Activated T-cell treated with anti-CD3 and anti-CD28 coated beads, Interleukin-2, amount 50 U/mL, for 72 hours (primary cell): ENCODE measurements at places on chromosomes 2 and 18. TPM values are rescaled to one million over a fixed set of nuclear protein-coding genes. Genes with fewer than 3 reads are reported as not detected.

PLEK gene
- 2.4 TPM for total RNA-seq

TMEM169 gene
- total RNA-seq = 1.6 TPM

NT5DC4 gene
- 1.2 TPM for total RNA-seq

CRYGC gene
- not detected for total RNA-seq

DNAH6 gene
- total RNA-seq = 1.5 TPM

CYP26B1 gene
- not detected for total RNA-seq

CDK15 gene
- total RNA-seq = not detected

GRCh38 chr2:177921726-177922125 is 150.9 kb downstream of the PDE11A start:
- H3K27me3 ChIP-seq = peaks cover 2% of the 10 kb centered on the region
- H3K4me3 ChIP-seq = no peak overlapping the region
- no peaks in the 10 kb centered on the region for H3K4me1 ChIP-seq

- no peak overlapping the region for H3K27ac ChIP-seq
- H3K4me1 ChIP-seq = peaks cover 14% of the 10 kb centered on the region
- no peak for DNase-seq
- H3K27me3 ChIP-seq = peaks cover 15% of the 10 kb centered on the region
These were observed 72.4 kb downstream of the ZEB2 start for GRCh38 chr2:144447535-144447934.

GRCh38 chr2:239369631-239370161 is 31.1 kb downstream of the HDAC4 start:
- peaks cover 7% of the 10 kb centered on the region for H3K36me3 ChIP-seq
- no peaks in the 10 kb centered on the region for H3K27me3 ChIP-seq
- no peak overlapping the region for H3K4me3 ChIP-seq

DNA sequence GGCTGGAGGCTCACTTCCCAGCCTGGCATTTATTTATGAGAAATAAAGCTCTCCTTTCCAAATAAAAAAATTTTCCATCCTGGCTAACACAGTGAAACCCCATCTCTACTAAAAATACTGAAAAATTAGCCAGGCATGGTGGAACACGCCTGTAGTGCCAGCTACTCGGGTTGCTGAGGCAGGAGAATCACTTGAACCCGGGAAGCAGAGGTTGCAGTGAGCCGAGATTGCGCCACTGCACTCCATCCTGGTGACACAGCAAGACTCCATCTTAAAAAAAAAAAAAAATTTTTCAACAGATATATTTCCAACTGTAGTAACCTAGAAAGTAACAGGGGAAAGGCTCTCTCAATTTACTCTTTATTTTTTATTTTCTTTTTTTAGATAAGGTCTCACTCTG is 6.1 kb upstream of the PCBP1 start:
- peaks cover 25% of the 10 kb centered on the region for H3K36me3 ChIP-seq
- peaks cover 67% of the 10 kb centered on the region for H3K4me1 ChIP-seq
- no peak for DNase-seq
- no peaks in the 10 kb centered on the region for H3K27me3 ChIP-seq
- peak overlapping the region; percentile 92 for H3K27ac ChIP-seq

DNA sequence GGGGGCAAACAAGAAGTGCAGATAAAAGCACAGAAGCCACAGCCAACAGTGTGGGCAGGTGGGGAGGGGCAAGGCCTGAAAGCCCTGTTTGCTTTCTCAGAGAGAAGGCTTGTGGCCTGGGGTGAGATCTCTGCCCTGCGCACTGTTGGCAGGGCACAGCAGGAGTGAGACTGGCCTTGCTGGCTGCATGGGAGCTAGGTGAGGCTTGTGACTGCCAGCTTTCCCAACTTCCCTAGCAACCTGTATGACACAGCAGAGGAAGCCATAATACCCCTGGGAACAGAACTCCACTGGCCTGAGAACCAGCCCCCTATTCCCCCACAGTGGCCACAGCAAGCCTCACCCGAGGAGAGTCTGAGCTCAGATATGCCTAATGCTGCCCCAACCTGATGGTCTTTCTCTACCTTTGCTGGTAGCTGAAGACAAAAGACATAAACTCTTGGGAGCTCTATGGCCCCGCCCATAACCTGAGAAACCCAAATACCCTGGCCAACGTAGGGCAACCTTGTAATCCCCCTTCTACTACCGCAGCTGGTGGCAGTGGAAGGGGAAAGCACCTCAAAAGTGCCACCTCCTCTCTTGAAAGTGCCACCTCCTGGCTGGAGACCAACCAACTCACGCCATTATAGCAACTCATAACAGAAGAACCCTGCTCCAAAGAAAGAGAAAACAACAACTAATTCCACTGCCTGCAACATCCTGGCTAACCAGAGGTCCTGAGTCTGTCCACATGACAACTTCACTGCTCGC is 44.4 kb downstream of the LCT start:
- no peak overlapping the region for H3K27ac ChIP-seq
- H3K4me1 ChIP-seq = peaks cover 48% of the 10 kb centered on the region

DNA sequence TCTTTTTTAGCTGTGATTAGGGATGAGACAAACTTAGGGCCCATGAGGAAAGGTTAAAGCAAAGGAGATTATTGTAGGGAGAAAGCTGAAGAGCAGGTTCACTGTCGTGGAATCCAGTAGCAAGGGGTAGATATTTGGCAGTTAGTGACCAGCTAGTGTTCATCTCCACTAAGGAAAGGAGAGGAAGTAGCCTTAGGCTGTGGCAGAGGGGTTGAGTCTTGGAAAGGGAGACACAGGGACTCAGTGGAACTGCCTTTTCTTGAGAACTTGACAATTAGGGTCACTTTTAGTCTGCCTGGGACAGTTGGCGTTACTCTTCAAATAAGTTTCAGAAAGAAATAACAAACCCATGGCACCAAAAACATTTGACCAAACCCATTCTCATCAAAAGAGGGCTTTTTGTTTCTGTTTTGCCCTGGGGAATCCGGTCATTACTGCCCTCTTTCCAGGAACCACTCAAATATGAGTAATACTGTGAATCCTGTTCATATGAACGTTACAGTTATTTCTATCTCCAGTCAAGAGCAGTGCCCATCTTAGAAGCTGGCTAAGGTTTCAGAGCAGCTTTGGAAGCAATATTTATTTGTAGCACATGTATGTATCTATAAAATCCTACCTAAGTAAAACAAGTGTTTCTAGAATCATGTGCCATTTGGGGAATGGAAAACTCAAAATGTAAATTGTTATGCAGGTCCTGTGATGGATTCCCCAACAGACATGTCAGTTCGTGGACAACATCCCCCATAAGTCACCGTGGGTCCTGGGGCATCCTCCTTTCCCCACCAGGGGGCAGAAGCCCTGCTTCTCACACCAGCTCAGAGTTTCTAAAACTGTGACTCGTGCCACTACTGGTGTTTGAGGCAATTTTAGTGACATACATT is 77.3 kb upstream of the PHLPP1 start:
- H3K27ac ChIP-seq = peak overlapping the region; percentile 80
- peak; percentile 75 for DNase-seq
- peaks cover 13% of the 10 kb centered on the region for H3K4me1 ChIP-seq
- H3K27me3 ChIP-seq = peaks cover 37% of the 10 kb centered on the region
- H3K4me3 ChIP-seq = peak overlapping the region; percentile 25
- H3K36me3 ChIP-seq = no peaks in the 10 kb centered on the region

- H3K4me3 ChIP-seq = no peak overlapping the region
- no peaks in the 10 kb centered on the region for H3K4me1 ChIP-seq
- H3K27ac ChIP-seq = no peak overlapping the region
- no peak for DNase-seq
- no peaks in the 10 kb centered on the region for H3K27me3 ChIP-seq
These were observed 111.7 kb upstream of the SCN1A start for GRCh38 chr2:166239548-166239947.

GRCh38 chr2:70047451-70047850 is 39.8 kb upstream of the PCBP1 start:
- H3K4me3 ChIP-seq = no peak overlapping the region
- peak overlapping the region; percentile 44 for H3K27ac ChIP-seq
- H3K27me3 ChIP-seq = no peaks in the 10 kb centered on the region
- DNase-seq = no peak
- peaks cover 9% of the 10 kb centered on the region for H3K36me3 ChIP-seq
- H3K4me1 ChIP-seq = peaks cover 26% of the 10 kb centered on the region

DNA sequence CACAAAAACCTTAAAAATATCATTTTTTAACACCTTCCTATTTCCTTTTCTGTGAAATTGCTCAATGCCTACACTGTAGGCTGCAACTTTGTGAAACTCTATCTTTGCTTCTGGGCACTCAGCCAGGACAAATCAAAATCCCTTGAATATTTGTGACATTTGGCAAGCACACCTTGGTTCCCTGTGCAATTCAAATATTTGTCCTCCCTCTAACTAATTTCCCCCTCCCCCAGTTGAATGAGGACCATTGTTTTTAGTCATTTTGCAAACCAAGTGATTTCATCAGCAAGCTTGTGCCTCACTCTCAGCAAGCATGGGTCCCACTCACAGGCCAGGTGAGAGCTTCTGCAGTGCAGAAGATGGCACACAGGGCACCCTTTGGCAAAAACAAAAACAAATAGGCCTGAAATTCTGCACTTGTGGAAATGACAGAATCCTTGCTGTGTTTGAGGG is 541.5 kb downstream of the CNTNAP5 start:
- no peak overlapping the region for H3K4me3 ChIP-seq
- peaks cover 3% of the 10 kb centered on the region for H3K36me3 ChIP-seq
- no peaks in the 10 kb centered on the region for H3K4me1 ChIP-seq
- no peak for DNase-seq
- no peaks in the 10 kb centered on the region for H3K27me3 ChIP-seq

DNA sequence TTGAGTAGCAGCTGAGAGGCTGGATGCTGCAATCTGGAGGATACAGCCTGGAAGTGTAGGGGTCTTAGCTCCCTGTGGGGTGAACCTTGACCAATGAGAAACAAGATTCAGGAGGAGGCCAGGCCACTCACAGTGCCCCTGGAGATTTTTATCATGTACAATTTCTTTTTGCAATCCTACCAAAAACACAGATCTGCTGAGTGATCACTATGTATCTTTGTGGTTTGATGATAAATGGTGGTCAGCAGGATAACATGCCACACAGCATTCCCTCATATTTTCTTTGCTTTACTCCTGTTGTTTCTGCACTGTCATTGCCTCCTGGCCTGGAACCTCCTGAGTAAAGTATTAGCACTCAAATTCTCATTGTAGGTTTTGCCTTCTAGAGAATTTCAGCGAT is 357.9 kb downstream of the THSD7B start:
- no peaks in the 10 kb centered on the region for H3K27me3 ChIP-seq
- H3K4me3 ChIP-seq = no peak overlapping the region
- no peak overlapping the region for H3K27ac ChIP-seq
- no peaks in the 10 kb centered on the region for H3K4me1 ChIP-seq
- no peak for DNase-seq

GRCh38 chr18:5462227-5462626 is 81.6 kb downstream of the EPB41L3 start:
- no peaks in the 10 kb centered on the region for H3K36me3 ChIP-seq
- no peak overlapping the region for H3K27ac ChIP-seq
- peaks cover 11% of the 10 kb centered on the region for H3K27me3 ChIP-seq
- DNase-seq = no peak
- peaks cover 7% of the 10 kb centered on the region for H3K4me1 ChIP-seq

- no peaks in the 10 kb centered on the region for H3K27me3 ChIP-seq
- peaks cover 72% of the 10 kb centered on the region for H3K4me1 ChIP-seq
- no peak for DNase-seq
- no peaks in the 10 kb centered on the region for H3K36me3 ChIP-seq
- H3K27ac ChIP-seq = no peak overlapping the region
These were observed 33.3 kb downstream of the RBMS1 start for GRCh38 chr2:160460333-160460731.

GRCh38 chr2:1618974-1619373 is 125.3 kb downstream of the PXDN start:
- H3K36me3 ChIP-seq = no peaks in the 10 kb centered on the region
- H3K27me3 ChIP-seq = peaks cover 6% of the 10 kb centered on the region
- H3K4me1 ChIP-seq = no peaks in the 10 kb centered on the region

GRCh38 chr2:23617167-23617810 is 232.3 kb downstream of the KLHL29 start:
- H3K27ac ChIP-seq = no peak overlapping the region
- H3K4me1 ChIP-seq = peaks cover 14% of the 10 kb centered on the region
- H3K4me3 ChIP-seq = no peak overlapping the region
- H3K36me3 ChIP-seq = no peaks in the 10 kb centered on the region

DNA sequence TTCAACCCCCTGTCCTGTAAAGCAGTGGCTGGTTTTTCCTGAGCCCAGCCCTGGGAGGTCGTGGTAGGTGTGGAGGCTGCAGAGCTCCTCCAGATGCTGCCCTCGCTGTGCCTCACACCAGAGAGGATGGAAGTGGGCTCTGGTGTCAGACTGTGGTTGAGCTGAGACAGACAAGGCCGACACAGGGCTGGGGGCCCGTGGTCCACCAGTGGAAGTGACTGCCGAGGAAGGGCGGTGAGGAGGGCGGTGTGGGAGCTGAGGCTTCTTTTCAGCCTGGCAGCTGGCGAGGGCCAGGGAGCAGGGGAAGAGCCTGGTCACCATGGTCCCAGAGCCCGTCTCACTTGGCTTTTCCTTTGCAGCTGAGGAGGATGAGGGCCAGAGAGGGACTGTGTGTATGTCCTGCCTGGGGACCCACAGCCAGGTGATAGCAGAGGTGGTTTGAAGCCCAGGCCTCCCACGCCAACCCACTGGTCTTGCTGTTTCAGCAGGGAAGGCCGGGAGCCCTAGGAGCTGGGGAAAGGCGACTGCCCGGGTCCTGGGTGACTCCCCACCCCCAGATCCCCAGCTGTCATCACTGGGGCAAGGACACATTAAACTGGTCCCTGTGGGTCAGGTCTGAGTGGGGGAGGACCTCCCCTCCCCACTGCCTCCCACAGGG is 8.5 kb downstream of the SFTPB start:
- H3K4me3 ChIP-seq = no peak overlapping the region
- no peaks in the 10 kb centered on the region for H3K4me1 ChIP-seq
- H3K36me3 ChIP-seq = no peaks in the 10 kb centered on the region
- H3K27me3 ChIP-seq = no peaks in the 10 kb centered on the region
- peak overlapping the region; percentile 24 for H3K27ac ChIP-seq

- H3K36me3 ChIP-seq = peaks cover 7% of the 10 kb centered on the region
- no peak for DNase-seq
- H3K27ac ChIP-seq = no peak overlapping the region
- no peaks in the 10 kb centered on the region for H3K27me3 ChIP-seq
- H3K4me1 ChIP-seq = no peaks in the 10 kb centered on the region
- H3K4me3 ChIP-seq = no peak overlapping the region
These were observed 68.1 kb upstream of the TMEM247 start for GRCh38 chr2:46411245-46411641.

- no peaks in the 10 kb centered on the region for H3K27me3 ChIP-seq
- H3K4me1 ChIP-seq = no peaks in the 10 kb centered on the region
- no peak for DNase-seq
- no peak overlapping the region for H3K27ac ChIP-seq
These were observed 93.6 kb downstream of the MAP2 start for GRCh38 chr2:209517436-209517835.
